Progenitor cell of endocrine pancreas (in vitro differentiated cells): ENCODE measurements at places on chromosomes 1 and 21.

DNA sequence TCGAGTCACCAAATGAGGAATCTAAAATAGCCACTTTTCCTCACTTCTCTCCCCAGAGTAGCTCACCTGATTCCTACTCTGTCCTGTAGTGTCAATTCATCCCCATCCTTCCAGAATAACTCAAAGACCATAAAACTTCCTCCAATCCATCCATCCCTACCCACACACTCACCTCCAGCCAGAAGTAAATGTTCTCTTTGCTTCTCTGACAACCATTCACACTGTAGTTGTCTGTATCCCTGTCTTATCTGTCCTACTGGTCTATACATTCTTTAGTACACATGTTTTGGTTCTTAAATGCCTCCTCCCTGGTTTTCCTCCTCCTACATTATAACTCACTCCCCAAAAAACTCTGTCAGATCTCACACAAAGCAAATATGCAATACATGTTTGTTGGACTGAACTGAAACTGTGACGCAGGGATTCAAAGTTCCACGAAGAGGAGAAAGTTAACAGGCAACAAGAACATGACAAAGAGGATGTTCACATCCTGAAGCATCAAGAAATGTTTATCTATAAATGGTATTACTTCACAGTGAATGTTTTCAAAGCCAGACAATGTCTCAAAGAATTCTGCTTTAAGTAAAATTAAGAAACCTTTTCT lies 11.0 kb downstream of the TP53BP2 start:
- DNase-seq, result no peak

GRCh38 chr1:187960125-187960638 lies 1131.4 kb downstream of the PLA2G4A start:
- no peak for DNase-seq

DNA sequence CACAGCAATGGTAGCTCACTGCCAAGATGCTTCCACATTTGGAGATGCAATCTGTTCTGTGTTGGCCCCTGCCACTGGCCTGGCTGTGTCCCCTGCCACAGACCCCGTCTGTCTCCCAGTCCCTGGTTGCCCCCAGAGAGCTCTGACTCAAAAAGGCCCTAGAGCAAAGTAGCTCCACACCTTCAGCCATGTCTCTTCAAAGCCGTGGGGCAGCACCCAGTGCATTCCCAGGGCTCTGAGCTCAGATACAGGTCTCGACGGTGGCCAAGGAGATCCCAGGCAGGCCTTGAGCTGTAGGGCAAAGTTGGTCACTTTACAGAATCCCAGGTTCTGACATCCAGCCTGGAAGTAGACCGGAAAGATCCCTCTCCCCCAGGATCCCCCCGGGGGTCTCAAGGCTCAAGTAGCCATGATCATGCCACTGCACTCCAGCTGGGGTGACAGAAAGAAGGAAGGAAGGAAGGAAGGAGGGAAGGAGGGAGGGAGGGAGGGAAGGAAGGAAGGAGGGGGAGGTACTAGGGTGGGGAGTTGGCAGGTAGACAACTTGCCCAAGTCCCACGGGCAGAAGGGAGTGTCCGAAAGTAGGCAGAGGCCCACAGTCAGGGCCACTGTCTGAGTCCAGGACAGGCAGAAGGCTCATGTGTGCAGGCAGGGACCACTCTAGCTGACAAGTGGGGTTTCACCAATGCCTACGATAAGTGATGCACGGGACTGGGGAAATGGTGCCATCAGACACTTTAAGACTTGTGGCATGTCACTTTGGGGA lies 4.8 kb upstream of the ARF1 start:
- DNase-seq, result no peak

DNA sequence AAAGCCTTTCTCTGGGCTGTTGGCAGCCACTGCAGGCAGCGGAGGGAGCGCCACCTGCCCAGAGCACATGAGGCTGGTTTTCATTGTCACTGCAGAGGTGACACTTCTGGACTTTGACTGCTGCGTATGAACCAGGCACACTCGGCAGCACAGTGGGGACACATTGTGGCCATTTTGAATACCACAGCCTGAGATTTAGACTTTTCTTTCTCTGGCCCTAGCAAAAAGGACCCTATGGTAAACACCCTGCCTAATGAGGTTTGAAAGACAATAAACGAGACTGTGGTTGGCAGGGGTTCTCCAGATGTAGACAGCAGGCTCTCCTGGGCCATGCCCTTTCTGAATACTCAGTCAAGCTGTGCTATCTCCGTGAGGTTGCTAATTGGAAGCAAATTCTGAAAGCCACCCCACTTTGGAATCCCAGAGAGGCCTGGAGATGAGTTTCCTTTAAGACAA lies 12.0 kb upstream of the KCNE2 start:
- DNase-seq, result peak; percentile 38

DNA sequence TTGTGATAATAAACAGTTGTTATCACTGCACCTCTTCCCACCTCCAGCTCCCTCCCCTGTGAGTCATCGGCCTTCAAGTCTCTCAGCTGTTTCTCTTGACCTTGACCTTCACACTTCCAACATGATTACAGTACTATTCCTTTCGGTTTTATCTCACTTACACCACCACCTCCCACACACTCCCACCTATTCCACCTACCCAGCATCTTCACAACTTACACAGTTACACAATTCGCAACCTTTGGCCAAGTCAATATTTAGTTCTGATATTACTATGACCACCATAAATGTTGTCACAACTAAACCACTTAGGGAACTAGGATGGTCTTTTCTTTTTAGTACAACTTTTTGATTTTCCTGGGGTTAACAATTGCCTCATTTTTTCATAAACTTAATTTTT lies 60.2 kb downstream of the RIPK4 start:
- DNase-seq, result no peak
